Activated T-helper 1 cell treated with anti-CD3 and anti-CD28 coated beads, Interleukin-12 subunit alpha, Interleukin-12 subunit beta, Interleukin-2, Interleukin-4 antibody, amounts not matched to agents 30 ng/mL and 10 ng/mL and 1 ng/mL, durations not matched to agents 14 hours and 24 hours and 36 hours (primary cell): ENCODE measurements at places on chromosomes 6 and 20.

- no peak for DNase-seq
Observed at GRCh38 chr6:158468666-158469065, 91.2 kb upstream of the TMEM181 start.

DNA sequence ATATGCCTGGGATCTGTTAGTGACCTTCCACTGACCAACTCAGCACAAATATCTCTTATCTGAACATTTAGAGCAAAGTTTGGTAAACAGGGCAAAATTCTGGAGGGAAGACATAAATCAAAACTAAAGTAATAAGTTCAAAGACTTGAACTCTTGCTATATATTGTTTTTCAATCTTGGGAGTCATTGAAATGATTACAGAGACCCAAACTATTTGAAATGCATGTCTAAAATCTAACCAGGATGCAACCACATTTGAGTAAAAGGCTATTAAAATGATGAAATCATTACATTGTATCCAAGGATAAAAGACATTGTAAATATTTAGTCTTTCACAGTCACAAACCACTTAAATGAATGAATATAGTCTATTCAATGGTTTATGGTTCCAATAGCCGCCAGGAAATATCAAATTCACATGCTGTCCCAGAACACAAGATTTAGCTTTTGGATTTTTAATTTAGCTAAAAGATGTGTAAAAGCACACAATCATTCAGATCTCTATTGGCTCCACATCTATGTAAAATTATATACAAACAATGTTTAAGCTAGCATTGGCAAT lies 256.6 kb upstream of the EPHA7 start:
- no peak for DNase-seq

DNA sequence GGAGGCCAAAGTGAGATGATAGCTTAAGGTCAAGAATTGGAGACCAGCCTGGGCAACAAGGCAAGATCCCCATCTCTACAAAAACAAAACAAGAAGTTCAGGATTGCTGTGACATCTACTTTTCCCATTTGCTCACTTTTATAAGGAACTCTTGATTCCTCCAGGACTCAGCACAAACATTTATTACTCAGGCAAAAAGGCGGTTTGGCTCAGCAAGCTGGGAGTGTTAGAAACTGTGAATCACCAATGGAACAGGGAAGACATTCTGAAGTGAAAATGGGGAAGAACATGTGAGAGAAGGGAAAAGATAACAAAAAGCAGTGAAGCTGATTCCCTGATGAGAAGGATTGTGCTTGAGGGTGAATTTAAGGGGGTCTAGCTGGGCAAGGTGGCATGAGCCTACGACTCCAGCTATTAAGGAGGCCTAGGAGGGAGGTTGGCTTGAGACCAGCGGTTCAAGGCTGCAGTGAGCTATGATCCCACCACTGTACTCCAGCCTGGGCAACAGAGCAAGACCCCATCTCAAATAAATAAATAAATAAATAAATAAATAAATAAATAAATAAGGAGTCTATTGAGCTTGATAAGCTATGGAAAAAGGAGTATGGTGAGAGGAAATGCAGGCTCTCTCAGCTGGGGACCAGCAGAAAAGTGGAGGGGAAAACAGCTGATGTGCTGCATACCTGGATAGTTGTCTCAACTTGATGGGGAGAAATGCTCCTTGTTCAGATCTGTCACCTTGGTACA lies 65.4 kb upstream of the HDDC2 start:
- DNase-seq: no peak

- DNase-seq: no peak
Observed at GRCh38 chr20:1310071-1310470, 18.9 kb downstream of the SDCBP2 start.

DNA sequence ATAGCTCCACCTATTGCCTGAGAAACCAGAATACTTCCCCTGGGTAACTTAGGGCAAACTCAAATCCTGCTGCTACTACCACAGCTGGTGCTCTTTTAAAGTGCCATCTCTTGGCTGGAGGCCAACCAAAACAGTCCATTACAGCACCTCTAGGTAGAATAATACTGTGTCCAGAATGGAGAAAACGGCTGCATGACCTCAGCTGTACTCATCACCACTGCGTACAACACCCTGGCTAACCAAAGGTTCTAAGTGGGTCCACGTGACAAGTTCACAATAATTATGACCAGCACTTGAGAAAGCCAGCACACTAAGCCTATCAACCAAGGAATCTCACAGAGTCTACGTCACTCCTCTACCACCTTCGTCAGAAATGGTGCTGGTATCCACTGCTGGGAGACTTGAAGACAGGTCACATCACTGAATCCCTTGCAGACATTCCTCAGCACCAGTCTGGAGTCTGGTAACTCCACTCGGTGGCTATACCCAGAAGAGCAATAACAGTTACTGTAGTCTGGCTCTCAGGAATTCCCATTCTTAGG lies 40.9 kb upstream of the PKIB start:
- no peak for DNase-seq

DNA sequence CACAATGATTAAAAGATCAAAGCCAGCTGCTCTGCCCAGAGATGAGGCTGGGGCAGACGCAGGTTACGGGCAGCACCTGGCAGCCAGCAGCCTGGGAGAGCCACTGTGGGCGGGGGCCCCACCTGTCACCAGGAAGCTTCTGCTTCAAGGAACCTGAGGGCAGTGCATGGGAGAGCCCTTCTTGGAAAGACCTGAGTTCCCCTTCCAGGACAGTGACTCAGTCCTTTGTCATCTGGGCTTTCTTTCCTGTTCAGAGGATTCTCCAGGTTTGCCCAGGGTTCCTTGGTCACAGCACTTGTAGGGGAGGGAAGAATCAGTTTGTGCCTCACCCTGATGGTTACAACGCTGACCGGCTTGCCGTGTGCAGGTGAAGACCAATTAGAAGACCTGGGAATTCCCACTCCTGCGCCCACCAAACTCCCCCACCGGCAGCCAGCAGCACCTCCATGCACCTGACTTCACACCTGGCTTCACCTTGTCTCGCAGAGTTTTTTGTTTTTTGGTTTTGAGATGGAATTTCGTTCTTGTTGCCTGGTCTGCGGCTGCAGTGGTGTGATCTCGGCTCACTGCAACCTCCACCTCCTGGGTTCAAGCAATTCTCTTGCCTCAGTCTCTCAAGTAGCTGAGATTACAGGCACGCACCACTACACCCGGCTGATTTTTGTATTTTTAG lies 2.0 kb downstream of the ZBP1 start:
- DNase-seq: no peak
